ENCODE measurements at places on chromosomes 6 and 20.

DNA sequence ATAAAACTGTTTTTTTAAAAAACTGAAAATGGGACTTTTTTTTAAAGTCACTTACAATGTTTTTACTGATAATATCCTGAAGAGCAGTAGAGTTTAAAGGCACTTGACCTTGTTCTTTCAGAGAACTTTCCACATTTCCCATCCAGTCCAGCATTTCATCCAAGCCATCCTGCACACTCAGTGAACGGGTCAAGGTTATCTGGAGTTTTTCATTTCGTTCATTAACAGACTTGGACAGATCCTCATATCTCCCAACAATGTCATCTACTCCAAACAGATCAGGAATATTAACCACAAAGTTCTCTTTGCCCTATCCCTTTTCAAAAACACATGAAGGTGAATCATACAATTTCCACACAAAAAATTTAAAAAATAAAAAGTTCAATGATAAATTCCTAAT, 69.1 kb downstream of the DST start:
- no peak for DNase-seq

GRCh38 chr6:106715922-106716321, 86.5 kb downstream of the QRSL1 start:
- DNase-seq = no peak

DNA sequence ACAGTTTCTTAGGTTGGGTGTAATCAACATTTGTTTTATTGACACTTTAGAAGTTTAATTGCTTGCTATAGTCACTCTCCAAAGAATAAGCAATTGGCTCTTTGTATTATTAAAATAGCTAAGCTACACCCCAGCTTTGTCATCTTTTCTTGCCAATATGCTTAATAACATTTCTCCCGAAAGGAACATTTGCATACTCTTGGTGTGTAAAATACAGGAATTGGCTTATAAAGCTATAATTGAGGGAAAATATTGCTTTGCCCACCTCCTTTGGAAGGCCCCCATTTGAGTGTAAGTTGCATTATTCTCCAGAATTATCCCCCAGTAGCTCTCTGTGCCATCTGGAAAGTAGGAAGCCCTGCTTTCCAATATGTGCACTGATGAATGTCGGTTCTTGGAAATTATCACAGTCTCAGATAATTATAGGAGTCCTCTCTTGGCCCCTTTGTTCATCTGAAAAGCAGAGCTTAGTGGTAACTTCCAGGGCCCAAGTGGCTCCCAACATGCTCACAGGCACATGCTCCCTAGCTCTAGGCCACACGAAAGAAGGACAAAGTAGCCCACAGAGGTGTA, 92.4 kb upstream of the B3GAT2 start:
- no peak for DNase-seq

DNA sequence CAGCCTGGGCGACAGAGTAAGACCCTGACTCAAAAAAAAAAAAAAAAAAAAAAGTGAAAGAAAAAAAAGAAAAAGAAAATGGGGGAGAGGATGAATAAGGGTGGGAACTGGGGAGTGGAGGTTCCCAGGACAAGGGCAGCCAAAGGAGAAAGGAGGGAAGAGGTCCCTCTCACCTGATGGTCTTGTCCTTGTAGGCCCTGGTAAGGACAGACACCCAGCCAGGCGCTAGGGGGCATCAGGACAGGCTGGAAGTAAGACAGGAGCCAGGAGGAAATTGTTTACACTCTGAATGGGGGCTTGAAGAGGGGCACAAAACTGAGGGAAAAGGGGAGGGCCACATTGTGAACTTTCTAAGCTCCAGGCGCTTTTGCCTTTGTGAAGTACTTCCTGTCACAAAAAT, 2.3 kb upstream of the ALDH5A1 start:
- no peak for DNase-seq

DNA sequence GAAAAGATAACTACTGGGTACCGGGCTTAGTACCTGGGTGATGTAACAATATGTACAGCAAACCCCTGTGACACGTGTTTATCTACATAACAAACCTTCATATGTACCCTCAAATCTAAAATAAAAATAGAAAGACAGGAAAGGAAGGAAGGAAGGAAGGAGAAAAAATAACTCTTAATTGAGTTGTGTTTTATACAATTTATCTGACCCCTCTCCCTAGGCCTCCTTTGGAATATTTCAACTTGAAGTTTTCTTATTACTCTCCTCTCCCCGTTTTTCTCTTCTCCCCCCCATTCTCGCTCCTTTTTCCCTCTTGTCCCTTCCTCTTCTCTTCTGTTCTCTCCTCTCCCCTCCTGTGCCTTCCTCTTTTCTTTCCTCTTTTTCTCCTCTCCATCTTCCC, 156.1 kb downstream of the F13A1 start:
- DNase-seq = no peak

- DNase-seq = no peak
Observed at GRCh38 chr20:64116016-64116415, 8.7 kb upstream of the NPBWR2 start.

DNA sequence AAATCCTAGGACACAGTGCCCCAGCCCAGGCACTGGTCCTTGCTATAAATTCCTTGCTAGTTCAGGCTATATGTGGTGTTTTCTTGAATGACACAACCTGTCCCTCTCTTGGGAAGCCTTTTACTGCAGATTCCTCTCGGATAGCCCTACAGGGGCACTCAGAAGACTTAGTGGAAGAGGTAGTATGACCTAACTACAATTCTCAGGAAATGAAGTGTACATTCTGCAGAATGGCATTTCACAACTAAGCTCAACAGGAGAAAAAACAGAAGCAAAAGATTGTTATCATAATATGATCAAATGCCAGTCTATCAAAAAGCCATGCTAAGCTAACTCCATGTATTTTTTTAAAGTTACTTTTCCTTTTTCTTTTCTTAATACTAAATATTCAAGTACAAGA, 66.3 kb upstream of the FBXL4 start:
- no peak for DNase-seq

- DNase-seq = no peak
Observed at GRCh38 chr6:134299236-134299635, 18.7 kb downstream of the SGK1 start.

GRCh38 chr20:41135888-41136679, 1.3 kb upstream of the PLCG1 start:
- no peak for DNase-seq

GRCh38 chr6:155436981-155437749, 18.5 kb downstream of the NOX3 start:
- DNase-seq = no peak

DNA sequence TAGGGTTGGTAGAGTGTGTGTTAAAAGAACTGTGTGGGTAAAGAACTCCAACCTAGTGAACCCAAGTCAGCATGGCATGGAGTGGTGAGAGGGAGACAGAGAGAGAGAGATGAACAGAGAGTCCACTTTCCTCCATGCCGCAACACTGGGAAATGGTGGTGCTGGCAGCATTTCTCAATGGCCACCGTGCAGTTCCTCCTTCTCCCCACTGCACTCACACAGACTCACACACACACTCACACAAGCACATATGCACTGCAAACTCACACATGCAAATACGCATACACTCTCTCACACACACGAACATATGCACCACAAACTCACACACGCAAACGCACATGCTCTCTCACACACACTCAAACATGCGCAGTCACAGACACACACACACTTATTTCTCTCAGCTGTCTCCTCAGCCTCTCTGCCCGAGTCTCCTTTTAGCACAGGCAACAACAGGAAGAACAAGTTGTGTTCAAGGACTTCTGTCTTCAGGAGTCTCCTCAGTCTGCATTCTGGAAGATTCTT, 66.5 kb upstream of the LY86 start:
- DNase-seq = no peak

DNA sequence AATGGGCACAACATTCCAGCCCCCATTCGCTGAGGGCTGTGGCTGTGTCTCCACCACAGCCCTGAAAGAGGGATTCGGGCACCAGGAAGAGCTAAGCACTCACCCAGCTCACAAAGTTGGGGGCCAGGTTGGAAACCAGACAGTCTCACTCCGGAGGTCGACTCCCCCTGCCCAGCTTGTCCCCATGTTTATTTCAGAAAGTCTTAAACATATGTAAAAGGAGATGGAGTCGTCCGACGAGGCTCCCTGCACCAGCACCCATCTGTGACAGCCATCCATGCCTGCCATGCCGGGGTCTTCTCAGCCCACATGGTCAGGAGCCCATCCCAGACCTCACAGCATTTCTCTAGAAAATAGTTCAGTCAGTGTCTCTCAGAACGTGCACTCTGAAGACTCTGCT, 63.6 kb upstream of the STX16 start:
- DNase-seq = no peak

DNA sequence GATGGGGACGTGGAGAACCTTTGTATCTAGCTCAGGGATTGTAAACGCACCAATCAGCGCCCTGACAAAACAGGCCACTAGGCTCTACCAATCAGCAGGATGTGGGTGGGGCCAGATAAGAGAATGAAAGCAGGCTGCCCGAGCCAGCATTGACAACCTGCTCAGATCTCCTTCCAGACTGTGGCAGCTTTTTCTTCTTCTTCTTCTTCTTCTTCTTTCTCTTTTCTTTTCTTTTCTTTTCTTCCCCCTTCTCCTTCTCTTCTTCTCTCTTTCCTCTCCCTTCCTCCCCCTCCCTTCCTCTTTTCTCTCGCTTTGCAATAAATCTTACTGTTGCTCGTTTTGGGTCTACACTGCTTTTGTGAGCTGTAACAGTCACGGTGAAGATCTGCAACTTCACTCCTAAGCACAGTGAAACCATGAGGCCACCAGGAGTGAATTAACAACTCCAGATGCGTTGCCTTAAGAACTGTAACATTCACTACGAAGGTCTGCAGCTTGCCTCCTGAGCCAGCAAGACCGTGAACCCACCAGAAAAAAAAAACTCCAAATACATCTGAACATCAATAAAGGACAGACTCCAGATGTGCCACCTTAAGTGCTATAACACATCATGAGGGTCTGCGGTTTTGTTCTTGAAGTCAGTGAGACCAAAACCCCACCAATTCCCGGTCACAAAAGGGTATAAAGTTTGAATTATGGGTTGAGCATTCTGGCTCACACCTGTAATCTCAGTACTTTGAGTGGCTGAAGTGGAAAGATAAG, 19.6 kb upstream of the SERPINB1 start:
- DNase-seq = no peak

DNA sequence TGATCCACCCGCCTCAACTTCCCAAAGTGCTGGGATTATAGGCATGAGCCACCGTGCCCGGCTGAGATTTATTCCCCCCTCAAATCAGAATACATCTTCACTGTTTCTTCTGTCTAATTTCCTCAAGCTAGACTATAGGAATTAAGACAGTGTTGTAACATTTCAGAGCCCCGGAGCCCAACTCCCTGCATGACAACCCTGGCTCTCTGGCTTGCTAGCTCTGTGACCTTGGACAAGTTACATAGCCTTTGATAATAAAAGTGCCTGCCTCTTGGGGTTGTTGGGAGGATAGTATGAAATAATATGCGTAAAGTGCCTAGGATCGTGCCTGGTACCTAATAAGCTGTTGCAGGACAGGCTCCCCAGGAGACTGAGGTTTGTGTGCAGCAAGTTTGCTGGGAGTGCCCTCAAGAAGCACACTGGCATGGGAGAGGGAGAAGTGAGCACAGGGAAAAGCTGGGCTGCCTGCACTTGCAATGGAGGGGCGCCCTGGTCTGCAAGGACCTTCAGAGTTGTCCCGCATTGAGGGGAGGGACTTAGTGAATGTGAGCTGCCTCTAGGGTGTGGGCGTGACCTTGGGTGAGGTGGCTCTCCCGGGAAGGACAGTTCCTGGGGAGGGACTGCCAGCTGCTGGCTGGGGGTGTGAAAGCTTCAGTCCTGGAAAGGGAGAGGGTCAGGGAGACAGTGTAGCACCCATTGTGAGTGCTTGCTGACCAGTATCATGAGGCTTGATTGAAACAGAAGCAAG, 43.4 kb downstream of the TAF8 start:
- DNase-seq = no peak

GRCh38 chr20:42435230-42435629, 754.5 kb downstream of the PTPRT start:
- DNase-seq = no peak

- peak; percentile 30 for DNase-seq
Observed at GRCh38 chr6:146785001-146785585, 186.3 kb downstream of the ADGB start.

DNA sequence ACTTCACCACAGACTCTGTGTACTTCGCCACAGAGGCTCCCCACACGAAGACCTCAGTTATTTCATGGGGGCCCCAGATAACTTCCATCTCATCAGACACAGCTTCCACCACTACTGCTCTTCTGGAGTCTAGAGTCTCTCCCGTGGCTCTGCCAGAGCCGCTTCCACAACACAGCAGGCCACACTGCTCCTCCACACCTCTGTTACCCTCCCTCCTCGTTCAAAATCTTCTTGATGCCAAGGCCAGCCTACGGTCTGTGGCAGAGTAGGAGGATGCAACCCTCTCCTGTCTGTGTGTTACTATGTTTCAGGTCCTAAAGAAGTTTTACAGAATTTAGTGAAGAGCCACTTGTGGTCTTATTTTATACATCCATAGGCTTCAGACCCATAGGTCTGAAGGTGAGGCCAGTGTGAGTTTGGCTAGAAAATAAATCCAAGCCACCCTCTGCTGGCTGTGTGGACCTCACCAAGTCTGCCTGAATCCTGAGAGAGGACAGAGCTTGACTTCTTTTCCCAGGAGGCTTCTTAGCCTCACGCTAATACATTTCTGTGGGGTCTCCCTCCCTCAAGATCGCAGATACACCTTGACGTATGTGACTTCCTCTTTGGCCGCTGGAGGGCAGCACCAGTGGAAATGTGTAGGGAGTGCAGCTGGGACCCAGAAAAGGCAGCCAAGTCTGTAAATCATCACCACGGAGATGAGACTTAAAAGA, 197.7 kb downstream of the FAXC start:
- peak; percentile 4 for DNase-seq

GRCh38 chr6:17842014-17842776, 135.5 kb upstream of the NUP153 start:
- DNase-seq = no peak

DNA sequence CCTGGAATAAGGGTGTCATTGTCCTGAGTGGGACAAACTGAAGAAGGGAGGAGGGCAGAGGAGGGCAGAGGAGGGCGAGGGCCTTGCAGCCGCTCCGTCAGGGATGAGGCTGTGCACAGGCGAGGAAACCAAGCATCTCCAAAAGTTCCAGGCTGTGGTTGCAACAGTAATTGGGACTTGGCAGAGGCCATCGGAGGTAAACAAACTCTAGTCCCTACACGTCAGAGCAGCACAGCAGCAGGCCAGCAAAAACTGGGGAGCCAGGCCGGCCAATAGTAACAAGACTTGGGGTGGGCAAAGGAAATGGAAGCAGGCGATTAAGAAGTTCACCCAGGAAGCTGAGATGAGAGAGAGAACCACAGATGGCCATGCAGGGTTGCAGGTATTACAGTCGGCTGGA, 142.8 kb downstream of the SMOC2 start:
- DNase-seq = no peak

Data from activated CD4-positive, alpha-beta T cell treated with anti-CD3 and anti-CD28 coated beads for 4 hours (primary cell).